Effector memory CD4-positive, alpha-beta T cell (primary cell): ENCODE measurements at places on chromosomes 3 and 15.

DNA sequence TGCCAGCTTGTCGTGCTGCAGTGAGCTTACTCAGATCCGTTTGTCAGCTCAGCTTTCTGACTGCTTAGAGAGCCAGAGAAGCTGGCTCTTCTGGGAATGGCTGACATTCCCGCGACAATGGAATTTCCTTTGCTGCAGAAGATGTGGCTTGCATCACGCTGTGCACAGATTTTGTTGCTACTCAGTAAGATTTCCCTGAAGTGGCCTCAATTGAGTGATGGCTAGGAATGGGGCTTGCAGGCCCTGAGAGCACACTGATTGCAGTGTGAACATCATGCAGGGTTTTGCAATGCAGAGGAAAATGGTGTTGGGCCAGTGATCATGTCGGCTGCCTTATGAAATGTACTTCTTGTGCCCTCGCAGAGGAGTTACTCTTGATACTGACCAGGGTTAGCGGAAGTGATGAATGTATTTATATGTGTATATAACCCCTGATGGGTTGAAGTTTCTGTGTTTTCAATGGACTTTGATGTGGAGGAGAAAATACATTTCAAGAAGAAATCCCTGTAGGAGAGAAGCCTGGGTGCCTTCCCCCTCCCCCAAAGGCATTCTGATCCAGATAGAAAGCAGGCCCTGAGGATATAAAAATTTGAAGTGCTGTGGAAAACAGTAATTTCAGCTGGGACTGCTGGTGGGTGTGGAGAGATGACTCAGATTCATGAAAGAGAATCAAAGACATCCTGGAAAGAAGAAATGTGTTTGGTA is 102.5 kb upstream of the PDZRN3 start:
- DNase-seq = no peak

- no peak for DNase-seq
Measured at GRCh38 chr3:186497608-186498007, 46.6 kb downstream of the CRYGS start.

- no peak for DNase-seq
Measured at GRCh38 chr3:169146179-169146665, 517.3 kb downstream of the MECOM start.

DNA sequence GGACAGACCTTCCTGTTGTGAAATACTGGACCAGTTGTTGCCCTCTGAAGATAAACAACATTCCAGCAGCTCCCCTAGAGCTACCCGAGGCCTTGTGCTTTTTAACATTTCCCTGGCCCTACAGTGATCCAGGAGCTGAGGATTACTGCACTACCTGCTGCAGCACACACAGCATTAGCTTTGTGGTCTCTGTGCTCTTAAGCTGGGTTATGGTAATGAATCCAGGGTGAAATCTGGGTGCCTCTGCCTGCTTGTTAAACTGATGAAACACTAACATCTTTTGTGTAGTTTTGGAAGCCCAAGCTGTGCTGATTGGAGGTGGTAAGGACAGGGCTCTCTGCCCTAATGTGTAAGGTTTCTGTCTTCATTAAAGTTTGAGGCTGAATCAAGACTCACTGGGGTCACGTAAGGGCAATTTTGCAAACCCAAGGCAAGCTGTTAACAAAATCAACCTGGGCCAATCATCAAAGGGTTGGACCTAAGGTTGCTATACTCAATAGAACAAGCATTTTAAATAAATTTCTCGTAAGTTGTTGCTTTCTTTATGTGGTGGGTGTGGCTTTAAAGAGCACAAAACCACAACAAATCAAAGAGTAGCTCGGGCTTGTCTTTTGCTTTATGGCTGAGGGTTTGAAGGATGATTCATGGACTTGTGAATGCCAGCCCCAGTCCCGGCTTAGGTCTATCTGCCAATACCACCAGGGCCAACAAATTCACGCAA is 183.9 kb downstream of the TPRG1 start:
- no peak for DNase-seq

DNA sequence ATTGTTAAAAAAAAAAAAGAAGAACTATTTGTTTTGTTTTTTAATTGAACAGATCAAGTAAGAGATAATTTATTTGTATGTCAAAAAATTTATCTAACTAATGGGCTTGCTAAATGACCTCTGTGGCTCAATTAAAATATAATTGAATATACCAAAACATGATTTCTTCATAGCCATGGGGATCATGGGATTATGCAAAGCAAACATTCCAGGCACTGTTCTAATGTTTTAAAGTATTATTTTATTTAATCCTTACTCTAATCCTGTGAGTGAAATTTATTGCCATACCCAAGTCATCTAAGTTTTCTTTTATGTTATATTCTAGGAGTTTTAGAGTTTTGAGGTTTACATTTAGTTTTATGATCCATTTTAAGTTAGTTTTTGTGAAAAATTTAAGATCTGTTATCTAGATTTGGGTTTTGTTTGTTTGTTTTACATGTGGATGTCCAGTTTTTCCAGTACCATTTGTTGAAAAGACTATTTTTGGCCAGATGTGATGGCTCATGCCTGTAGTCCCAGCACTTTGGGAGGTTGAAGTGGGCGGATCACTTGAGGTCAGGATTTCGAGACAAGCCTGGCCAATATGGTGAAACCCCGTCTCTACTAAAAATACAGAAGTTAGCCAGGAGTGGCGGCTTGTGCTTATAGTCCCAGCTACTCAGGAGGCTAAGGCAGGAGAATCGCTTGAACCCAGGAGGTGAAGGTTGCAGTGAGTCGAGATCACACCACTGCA is 52.3 kb upstream of the CNOT10 start:
- DNase-seq = no peak

DNA sequence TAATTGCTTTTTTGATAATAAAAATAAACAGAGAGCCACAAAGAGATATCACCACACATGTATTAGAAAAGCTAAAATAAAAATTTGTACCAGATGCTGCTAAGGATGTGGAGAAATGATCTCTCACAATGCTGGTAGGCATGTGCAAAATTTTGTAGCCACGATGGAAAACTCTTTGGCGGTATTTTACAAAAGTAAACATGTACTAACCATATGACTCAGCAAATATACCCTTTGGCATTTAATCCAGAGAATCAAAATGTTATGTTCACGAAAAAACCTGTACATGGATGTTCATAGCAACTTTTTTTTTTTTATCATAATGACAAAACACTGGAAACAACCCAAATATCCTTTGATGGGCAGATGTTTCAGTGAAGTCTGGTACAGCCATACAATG is 261.2 kb downstream of the LPP start:
- DNase-seq = no peak

- no peak for DNase-seq
Measured at GRCh38 chr3:36520241-36521006, 140.1 kb downstream of the STAC start.

DNA sequence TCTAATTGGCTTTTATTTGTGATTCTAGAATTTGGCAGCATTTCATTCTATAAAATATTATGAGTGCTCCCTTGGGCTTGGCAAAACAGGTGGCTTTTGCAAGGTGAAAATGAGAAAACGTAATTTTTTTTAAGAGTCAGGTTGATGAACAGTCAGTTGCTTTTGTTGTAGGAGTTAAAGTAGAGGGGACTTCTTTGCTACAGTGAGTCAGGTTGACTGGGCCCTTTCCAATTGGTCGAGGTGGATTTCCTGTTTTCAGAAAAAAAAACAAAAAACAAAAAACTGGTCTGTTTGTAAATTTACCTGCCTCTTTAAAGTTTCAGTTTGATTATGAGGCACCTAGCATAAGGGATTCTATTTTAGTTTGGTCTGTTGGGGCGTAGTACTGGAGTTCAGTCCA is 1469.4 kb upstream of the GBE1 start:
- DNase-seq = no peak

- no peak for DNase-seq
Measured at GRCh38 chr15:42832576-42832975, 88.0 kb downstream of the TTBK2 start.

- DNase-seq = no peak
Measured at GRCh38 chr3:134630506-134630905, 20.3 kb downstream of the KY start.

DNA sequence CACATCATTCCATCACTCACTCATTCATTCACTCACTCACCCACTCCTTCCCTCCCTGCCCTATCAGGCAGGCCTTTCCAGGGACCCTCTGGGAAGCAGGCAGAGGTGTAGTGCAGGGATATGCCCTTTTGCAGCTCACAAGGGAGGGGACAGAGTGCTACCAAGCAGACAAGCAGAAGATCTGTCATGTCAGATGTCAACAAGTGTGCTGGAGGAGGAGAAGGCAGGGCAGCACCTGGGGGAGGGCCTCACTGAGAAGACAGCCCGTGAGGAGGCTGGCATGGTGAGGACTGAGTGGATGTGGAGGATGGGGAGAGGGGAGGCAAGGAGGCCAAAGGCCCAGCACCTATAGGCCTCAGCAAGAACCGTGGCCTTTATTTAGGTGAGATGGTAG is 15.3 kb downstream of the ABTB1 start:
- DNase-seq = no peak
